ENCODE measurements at places on chromosomes 7 and 10.

- no peak for DNase-seq
These were observed 39.2 kb upstream of the FGFR2 start for GRCh38 chr10:121637437-121637836.

DNA sequence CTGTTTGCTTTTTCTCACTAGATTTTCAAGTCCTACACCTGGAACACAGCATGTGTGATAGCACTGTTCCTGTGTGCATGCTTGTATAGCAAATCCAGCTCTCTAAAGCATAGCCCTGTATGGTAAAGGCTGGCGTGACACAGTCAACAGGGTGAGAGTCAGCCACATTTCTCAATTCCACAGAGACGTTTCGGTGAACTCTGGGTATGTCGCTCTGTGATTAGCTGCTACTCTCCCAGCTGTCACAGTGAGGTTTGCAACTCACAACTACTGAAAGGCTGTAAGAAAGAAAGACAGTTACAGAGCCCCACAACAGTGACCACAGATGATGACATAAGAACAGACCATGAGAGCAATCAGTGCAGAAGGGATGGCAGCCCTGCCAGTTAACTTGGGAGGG is 170.6 kb upstream of the IMMP2L start:
- no peak for DNase-seq

DNA sequence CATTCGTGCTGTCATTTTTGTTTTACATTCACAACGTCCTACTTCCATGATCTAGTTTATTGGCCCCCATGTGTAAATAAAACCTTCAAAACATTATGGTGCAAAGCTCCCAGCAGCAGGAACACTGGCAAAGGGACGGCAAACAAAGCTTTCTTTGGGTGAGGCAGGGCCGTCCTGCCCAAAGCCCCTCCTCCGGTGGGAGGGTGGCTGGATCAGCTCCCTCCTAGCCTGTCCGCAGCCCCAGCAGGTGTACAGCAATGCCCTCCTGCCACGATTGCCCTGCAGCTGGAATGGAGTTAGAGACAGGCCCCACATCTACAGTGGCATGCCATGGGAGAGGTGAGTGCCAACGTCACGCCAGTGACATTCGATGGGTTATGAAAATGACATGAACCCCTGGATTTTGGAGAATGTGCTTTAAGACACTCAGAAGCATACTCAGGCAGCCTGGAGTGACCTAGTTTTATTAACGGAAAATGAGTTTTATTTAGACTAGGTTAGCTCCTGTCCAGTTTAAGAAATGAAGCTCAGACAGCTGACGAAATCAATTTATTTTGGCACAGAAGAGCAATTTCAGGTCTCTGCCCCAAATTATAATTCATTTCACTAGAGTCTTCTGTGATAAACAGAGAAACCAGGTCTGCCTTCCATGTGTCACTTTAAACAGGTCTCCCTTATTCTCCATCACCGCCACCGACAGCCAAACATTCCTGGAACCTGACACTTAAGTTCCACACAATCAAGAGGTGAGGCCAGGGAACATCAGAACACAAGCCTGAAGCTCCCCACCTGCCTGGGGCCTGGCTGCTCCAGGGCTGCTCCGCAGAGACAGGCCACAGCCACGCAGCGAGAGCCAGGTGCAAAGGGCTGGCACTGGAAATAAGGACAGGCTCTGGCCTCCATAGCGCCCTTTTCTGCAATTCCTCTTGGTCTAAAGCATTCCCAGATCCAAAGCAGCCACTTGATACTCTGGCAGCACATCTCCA is 50.1 kb downstream of the VOPP1 start:
- DNase-seq = no peak

GRCh38 chr7:25611196-25611595 is 382.9 kb upstream of the NPVF start:
- DNase-seq = no peak

DNA sequence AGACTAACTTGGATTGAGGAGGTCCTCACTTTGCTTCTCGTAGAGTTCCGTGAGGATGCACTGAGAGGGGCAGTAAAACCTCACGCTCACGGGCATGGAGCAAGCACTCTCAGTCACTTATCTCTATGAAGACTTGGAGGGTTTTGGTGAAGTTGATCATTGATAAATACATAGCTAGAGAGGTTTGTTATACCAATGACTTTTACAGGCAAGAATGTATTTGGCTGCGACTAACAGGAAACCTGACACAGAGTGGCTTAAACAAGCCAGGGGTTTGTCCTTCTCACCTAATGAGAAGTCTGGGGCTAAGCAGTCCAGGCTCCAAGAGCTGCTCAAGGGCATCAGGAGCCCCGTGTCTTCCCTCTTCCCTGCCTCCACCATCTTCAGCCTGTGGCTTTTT is 6.1 kb downstream of the BICC1 start:
- DNase-seq = no peak

DNA sequence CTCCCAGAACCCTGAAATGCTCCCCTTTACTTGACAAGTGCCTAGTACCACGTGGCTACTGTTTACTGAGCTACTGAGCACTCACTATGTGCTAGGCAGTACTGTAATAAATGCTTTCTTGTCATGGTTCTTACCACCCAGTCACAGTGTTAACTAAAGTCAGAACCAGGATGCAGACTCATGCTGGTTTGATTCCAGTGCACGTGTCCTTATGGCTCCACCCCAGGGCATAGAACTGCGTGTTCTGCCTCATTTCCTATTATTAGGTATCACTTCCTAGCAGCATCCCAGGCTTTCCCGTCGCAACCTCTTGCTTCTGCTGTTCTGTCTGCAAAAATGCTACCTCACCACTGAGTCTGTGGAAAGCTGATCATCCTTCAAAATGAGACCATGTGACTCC is 71.7 kb upstream of the DOCK1 start:
- no peak for DNase-seq

DNA sequence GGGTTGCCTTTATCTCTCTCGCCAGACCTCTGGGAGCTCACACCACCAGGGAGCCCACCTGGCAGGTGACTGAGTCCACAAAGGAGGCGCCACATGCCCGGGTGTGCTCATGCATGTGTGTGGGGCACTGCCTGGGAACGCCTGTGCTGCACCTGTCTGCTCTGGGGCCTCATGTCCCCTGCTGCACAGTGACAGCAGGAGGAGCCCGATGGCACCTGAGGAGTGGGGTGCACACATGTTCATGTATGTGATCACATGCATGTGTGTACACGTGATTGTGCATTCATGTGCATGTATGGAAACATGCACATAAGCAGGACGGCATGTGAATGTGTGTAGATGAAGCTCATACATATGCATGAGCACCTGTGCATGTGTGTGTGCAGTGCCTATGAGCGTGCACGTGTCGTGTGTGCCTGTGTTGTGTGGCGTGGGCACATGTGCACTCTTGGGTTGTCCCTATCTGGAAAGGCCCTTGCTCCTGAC is 22.0 kb downstream of the YKT6 start:
- DNase-seq = no peak

DNA sequence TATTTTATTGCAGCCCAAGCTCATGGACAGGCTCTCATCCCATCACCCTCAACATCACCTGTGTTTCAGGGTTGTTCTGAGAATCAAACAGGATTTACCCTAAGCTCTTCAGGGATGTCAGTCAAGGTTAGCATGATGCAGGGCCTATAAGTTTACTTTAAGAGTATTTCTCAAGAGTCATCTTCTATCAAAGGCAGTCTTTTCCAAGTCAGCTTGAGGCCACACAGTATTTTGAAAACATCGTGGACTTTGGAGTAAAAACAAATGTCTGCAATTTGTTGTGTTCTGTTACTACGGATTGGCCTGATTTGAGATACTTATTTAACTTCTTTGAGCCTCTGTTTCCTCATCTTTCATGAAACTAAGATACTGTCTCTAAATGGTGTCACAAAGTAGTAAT is 42.0 kb upstream of the NRP1 start:
- no peak for DNase-seq

DNA sequence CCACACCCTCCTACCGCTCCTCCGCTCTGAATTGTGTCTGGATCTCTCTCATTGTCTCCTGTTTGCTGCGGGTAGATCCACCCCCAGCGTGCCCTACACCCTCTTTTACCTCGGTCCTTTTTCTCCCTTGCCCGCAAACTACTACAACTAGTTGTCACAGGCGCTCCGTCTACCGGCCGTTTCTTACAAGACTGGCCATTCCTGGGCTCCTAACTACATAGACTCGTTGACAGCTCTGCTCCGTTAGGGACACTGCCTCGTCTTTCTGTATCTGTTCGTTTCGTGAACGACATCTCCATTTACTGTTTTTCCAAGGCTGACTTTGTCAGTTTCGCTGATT is 786 bp downstream of the TAF3 start:
- peak; percentile 76 for DNase-seq

DNA sequence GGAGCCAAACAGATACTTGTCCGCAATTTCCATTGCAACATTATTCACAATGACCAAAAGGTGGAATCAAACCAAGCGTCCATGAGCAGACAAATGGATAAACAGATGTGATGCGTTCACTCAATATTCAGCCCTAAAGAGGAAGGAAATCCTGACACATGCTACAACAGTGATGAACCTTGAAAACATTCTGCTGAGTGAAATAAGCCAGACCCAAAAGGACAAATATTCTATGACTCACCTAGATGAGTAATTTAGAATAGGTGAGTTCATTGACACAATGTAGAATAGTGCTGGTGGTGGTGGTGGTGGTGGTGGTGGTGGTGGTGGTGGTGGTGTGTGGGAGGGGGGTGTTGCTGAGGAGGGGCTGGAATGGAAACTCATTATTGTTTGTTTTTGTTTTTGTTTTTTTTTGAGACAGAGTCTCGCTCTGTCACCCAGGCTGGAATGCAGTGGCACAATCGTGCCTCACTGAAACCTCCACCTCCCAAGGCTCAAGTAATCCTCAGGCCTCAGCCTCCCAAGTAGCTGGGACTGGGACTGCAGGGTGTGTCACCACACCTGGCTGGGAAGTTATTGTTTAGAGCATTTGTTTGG is 28.6 kb downstream of the SMKR1 start:
- peak; percentile 61 for DNase-seq

- DNase-seq = peak; percentile 62
These were observed 64.1 kb downstream of the CAV1 start for GRCh38 chr7:116588641-116589594.

DNA sequence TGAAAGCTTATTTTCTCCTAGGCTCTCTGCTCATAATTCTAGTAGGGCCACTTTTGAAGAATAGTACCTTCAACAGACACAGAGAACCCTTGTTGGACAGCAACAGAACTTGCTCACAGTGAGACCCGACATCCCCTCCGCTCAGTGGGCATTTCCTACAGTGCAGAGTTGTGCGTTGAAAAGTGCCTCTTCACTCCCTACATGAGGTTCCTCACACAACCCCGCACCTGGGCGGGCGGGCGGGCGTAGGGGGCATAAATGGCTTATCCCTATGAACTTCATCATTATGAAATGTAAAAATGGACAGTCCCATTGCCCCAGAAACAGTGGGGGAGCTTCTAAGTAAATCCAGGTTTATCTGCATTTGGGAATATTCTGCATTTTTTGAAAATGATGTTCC is 174.9 kb downstream of the MGMT start:
- peak; percentile 18 for DNase-seq

DNA sequence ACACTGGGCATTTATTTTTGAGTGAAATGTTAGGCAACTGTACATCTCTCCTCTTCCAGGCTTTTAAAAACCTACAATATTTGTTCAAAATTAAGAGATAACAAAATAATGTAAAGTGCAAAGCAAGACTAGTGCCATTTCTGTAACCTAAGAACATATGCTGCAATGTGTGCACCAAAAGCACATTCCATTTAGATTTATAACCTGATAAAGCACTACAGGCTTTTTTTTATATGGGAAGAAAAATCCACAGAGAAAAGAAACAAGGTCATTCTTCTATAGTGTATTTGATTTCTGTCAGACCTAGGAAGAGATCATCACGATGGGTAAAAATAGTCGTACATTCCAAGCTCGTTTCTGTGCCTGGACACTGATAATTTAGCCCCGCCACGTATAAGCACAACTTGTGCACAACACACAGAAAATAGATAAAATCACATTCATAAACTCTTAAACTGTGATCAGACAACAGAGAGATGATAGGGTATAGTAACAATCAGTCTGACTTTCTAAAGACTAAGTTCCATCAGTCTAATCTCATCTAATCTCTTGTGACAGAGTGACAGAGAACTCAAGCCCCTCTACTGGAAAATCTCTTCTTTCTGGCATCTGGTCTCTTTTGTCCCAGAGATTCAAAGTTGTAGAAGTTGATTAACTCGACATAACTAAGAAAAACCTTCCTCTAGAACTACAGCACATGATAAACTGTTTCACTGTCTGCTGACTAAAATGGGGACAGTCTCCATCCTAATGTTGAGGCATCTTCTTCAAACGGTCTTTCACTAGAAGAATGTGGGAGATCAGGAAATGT is 6.7 kb downstream of the LAMB1 start:
- no peak for DNase-seq

DNA sequence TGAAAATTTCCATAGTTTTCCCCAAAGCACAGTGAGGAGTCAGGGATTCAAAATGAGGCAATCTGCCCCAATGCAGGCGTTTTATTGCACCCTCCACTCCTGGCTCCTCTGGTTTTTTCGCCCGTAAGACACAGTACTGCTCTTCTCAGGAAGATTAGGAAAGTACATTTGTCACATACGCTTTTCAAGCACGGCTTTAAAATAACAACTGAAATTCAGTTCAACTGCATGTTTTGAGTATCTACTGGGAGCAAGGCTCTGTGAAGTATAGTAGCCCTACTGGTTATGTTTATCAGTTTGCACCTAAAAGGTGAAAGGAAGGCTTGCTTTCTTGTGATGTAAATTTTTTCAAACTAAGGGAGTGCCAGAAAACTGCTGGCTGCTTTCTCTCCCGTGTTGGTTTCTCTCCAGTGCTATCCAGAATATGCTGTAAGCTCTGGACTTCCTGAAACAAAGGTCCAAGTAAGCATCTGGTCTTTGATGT is 1.9 kb upstream of the SGMS1 start:
- no peak for DNase-seq

GRCh38 chr10:34728361-34728760 is 86.7 kb downstream of the PARD3 start:
- no peak for DNase-seq

- no peak for DNase-seq
These were observed 64.8 kb upstream of the IGFBP3 start for GRCh38 chr7:45985902-45986301.

DNA sequence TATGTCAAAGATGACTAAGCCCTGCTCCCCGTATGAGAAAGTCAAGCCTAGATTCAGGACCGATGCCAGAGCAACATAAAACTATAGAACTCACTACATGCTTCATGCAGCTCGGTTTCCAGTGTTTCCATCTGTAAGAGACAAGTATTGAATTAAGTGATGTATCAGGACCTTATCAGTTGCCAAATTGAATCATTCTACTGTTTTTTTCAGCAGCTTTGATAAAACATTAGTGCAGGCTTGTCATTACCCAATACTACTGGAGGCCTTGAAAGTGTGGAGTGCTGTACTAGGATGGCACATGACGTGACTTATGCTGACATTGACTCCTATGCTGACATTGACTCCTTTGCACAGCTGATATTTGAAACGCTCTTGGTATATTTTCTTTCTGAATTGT is 10.8 kb upstream of the NRP1 start:
- DNase-seq = no peak
